ENCODE measurements at places on chromosomes 1 and 21.

DNA sequence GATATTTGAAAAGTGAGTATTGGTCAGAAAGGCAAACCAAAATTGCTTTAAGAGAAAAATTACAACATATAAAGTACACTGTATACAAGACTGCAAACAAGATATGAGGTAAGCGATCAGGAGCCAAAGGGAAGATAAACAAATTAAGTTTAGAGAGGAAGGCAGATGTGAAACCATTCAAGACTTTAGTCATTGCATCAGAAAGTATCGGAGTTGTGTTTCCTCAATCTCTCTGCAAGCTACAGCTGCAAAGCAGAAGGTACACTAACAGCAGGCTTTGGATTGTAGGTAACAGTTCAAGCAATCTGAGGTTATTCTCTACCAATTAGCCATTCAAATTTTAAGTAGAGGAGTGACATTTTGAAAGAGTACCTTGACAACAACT, 21.3 kb upstream of the TLCD4 start:
- DNase-seq, result no peak

GRCh38 chr1:208183977-208184911, 59.9 kb downstream of the PLXNA2 start:
- DNase-seq, result no peak

GRCh38 chr1:24389231-24389678, 24.3 kb downstream of the STPG1 start:
- DNase-seq, result no peak

DNA sequence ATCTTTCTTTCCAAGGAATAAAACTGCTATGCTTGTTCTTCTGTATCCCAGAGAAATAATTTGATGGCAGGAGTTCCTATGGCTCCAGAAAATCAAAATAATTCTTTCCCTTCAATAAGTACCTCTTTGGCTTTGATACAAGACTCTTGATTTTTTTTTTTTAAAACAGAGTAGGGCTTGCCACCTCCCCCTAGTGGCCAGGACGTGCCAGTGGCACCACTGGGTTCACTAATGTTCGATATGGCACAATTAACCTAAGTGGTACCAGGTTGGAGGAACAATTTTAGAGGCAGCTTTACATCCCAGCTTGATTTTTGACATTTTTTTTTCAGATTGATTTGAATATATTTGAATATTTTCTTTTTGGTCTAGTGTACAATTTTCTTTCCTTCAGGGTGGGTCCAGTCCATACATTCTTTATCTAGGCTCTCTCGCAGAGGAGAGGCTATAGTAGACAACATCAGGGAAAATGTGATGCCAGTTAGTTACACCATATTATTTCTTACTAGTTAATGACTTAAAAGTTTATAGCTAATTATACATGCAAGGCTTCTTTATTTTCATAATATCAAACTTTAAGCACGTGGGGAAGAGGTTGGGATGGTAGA, 330.9 kb downstream of the S1PR1 start:
- peak; percentile 6 for DNase-seq

- no peak for DNase-seq
Measured at GRCh38 chr1:157135646-157136045, 2.5 kb downstream of the ETV3 start.

DNA sequence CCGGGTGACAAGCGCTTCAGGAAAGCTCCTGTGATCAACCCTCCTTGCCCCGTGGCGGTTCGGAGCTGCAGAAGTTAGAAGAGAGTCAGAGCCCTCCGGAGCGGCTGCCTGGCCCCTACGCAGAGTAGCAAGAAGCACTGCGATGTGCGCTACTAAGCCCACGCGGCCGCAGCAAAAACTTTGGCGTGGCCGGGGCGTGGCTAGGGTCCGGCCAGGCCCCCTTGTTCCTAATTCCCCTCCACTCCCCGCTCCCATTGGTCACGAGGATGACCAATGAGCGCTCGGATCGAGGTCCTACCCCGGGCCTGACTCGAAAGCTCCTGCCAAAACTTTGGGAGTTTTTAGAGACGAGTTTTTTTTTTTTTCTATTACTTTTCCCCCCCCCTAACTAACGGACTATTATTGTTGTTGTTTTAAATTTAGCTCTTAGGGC, at the start of gene HLX:
Gene HLX (plus strand): TSS at position 368 of the 433 bp plus-strand sequence. CDS start 415 bp downstream, outside the sequence.
- DNase-seq, result no peak

DNA sequence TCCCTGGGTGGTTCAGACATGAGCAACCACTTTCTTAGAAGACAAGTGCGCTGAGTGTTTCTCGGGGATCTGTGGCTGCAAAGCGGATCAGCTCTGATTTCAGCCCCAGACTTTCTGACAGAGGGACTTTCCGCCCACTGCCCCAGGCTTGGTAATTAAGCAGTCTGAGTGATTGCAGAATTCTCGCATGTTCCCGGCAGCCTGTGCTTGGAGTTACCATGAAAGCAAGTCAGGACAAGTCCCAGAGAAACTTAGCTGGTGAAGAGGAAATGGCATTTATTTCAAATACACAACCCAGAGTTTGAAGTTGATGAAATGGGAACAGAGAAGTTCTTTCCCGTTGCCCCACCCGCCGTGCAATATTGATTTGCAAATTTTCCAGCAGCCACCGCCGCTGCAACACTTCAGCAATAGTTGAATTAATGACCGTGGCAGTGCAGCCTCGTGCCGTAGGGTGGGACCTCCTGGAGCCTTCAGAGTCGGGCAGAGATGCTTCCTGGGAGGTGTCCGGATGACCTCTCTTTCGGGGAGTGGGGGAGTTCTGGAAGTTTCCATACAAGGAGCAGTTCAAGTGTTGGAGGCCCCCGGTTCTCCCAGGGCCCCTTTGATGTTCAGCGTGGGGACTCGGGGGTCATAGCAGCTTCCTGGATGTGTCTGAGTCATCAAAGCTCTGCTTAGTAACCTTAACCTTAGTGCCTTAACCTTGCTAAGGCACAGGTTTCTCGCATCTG, 134.7 kb downstream of the KAZN start:
- no peak for DNase-seq

DNA sequence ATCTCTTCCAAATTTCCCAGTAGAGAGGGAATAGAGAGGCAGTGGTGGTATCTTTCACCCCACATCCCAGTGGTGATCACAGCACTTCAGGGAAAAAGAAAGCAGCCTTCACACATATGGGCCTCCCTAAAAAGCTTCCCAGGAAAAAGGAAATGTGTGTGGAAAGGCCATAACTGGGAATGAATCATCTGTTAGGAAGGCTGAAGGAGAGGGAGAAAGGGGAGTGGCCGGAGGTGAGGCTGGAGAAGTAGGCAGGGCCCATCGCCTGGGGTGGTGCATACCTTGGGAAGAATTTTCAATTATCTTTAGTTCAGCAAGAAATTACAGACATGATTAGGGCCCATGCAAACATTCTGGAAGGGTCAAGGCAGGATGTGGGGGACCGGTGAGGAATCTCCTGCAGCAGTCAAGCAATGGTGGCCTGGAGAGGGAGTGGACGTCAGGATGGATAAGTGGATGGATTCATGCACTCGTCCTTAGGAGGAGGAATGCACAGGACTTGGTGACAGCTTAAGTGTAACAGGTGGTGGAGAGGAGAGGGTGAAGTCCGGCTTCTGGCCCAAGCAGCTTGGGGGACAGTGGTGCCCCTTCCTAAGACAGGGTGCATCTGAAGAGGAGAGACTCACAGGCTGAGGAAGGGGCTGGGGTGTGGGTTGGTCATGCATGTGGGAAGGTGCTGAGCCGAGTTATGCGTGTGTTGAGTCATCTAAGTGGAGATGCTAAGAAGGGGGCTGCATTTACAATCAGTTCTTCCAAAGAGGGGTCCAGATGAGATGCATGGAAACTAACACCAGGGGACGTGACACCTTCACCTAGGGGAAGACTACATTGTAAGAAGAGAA, 17.9 kb downstream of the HIVEP3 start:
- no peak for DNase-seq

DNA sequence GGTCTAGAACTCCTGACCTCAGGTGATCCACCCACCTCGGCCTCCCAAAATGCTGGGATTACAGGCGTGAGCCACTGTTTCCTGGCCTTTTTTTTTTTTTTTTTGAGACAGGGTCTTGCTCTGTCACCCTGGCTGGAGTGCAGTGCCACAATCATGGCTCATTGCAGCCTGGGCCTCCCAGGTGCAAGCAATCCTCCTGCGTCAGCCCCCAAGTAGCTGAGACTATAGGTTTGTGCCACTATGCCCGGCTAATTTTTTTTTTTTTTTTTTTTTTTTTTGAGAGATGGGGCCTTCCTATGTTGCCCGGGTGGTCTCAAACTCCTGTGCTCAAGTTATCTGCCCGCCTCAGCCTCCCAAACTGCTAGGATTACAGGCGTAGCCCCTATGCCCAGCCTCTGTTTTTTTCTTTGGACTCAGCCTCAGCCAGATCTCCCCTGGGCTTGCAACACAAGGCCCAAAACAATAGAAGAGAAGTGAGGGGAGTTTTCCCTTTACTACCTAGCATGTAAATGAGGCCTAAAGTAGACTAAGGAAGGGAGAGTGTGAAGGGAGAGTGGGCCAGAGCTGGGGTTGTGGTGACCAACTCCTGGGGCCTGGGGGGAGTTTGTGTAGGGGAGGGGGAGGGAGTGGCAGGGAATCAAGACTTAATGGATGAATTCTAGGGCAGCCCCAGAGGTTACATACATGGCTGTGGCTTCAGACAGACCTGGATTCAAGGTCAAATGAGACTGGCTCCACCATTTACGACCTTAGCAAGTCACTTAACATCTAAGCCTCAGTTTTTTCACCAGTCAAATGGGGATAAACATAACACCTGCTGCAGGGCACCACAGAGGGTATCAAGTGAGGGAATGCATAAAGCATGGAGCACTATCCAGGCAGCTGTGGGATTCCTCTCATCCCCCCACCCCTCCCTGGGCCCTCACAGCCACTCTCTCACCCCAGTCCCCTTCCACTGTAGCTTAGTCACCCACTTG, 1.6 kb upstream of the CD52 start:
- no peak for DNase-seq

- DNase-seq, result no peak
Measured at GRCh38 chr1:243264717-243265116, 8.9 kb downstream of the SDCCAG8 start.

DNA sequence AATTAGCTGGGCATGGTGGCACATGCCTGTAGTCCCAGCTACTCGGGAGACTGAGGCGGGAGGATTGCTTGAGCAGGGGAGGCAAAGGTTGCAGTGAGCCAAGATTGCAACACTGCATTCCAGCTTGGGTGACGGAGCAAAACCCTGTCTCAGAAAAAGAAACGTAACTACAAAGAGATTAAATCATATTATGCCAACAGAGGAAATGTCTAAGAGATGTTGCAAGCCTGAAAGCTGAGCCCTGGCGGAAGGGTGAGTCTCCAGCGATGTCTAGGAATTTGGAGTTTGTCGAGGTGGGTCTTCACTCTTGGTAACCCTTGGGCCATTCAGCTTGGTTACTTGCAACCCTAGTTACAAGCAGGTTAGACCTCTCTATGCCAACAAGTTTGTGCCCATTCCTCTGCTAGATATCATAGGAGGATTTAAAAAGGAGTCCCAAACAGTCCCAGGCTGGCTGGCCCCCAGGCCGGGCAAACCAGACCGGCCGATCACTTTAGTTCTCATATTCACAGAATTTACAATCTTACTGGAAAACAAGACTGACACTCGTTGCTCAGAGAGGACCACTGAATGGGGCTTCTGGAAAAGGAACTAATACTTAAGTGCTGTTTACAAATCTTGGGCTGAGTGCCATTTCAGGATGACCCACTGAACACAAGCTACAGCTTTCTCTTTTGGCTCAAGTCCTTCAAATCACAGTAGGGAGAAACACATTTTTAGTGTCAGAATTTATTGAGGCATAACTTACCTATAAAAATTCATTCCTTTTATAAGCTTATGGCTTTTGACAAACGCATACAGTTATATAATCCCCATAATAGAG, 27.1 kb downstream of the SLC30A1 start:
- no peak for DNase-seq

GRCh38 chr1:172041102-172041501, 199.8 kb downstream of the DNM3 start:
- no peak for DNase-seq

DNA sequence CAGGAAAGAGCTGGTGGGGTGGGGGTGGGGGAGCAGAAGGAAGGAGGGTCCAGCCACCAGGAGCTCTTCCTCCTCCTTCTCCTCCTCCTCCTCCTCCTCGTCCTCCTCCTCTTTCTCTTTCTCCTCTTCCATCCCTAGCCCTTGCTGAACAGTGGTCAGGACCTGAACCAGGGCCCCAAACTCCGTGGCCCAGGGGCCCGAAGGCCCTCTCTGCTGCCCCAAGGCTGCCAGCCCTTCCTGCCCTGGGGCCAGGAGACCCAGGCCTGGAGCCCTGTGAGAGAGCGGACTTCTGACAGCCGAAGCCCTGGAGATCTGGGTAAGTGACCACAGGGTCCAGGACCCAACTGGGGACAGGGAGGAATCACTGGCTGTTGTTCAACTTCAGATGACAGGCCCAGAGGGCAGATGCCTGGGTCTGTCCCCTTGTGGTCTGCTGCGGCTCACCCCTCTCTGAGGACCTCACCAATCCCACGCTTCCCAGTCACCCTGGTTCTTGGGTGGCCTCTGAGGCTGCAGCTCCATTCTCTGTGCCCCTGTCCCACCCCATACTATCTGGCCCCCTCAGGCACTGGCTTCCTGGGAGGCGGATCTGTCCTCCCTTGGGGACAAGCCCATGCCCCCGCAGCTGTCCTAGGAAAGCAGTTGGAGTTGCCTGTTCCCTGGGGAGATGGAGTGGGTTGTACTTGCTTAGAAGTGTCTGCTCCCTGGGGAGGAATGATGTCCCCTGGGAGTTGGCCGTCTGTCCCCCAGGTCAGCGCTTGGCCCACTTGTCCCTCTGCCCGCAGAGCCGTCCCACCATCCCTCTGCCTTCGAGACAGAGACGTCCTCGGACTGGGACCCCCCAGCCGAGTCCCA, 51.8 kb downstream of the VWA5B1 start:
- no peak for DNase-seq

GRCh38 chr1:212452323-212453155, 19.8 kb downstream of the NENF start:
- no peak for DNase-seq

DNA sequence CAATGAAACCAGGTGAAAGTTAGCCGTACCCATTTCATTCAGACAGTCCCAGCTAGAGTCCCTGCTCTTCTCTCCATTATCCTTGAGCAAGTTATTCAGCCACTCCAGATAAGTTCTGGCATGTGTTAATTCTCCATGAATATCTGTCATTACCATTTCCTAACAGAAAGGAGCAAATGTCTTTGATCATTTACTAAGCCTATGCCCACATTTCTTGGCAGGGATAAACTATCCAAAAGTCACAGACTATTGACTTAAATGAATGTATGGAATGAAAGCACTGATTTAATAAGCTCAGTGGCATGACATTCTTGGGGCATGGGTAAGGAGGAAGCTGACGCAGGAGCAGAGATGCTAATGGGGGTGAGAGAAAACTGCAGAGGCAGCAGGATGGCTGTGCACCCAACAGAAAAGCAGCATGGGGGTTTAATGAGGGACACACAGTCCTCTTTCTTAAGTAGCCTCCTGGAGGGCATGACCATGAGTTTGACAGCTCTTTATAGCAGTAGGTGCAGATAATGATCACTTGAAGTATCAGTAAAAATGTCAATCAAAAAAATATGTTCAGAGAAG, 17.6 kb upstream of the DHCR24 start:
- DNase-seq, result no peak

DNA sequence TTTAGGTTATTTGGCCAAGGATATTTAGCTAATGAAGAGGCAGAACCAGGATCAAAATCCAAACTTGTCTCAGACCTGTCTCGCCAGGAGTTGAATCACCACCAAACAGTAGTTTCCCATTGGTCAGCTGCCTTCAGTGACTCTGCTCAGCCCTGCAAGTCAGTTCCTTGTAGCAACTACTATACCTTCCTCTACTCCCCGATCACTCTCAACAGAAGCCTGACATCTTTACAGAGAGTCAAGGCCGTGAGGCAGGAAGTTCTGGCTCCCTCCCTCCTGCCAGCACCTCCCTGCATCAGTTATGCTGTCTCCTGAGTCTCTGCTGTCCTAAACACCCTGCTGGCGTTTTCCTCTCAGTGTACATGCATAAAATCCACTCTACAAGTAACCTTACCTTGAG, 13.2 kb downstream of the PSMD4 start:
- DNase-seq, result no peak

GRCh38 chr1:109929170-109929569, 18.5 kb downstream of the CSF1 start:
- no peak for DNase-seq

Measured in activated CD4-positive, CD25-positive, alpha-beta regulatory T cell (primary cell).